Airway epithelial cell (primary cell): ENCODE measurements at places on chromosomes 6 and 20. TPM values are rescaled to one million over a fixed set of nuclear protein-coding genes. Genes with fewer than 3 reads are reported as not detected.

Gene LST1
- total RNA-seq = not detected in 2 replicates

Gene PRL
- total RNA-seq = not detected in 2 replicates

Gene FAM120B
- 6.1 and 11.0 TPM in 2 replicates for total RNA-seq

Gene C6orf58
- total RNA-seq = not detected in 2 replicates

Gene B3GAT2
- not detected in 2 replicates for total RNA-seq

Gene LY6G6D
- total RNA-seq = not detected in 2 replicates

Gene ALDH5A1
- 1.6 and 2.0 TPM in 2 replicates for total RNA-seq

Gene STXBP5
- 17.5 and 21.0 TPM in 2 replicates for total RNA-seq
